ENCODE measurements at places on chromosomes 4 and X. TPM values are rescaled to one million over a fixed set of nuclear protein-coding genes. Genes with fewer than 3 reads are reported as not detected.

Gene IDUA
- 21.7 TPM for total RNA-seq

- no peak for DNase-seq
Measured at GRCh38 chr4:37956941-37957340, 3.3 kb upstream of the PTTG2 start.

DNA sequence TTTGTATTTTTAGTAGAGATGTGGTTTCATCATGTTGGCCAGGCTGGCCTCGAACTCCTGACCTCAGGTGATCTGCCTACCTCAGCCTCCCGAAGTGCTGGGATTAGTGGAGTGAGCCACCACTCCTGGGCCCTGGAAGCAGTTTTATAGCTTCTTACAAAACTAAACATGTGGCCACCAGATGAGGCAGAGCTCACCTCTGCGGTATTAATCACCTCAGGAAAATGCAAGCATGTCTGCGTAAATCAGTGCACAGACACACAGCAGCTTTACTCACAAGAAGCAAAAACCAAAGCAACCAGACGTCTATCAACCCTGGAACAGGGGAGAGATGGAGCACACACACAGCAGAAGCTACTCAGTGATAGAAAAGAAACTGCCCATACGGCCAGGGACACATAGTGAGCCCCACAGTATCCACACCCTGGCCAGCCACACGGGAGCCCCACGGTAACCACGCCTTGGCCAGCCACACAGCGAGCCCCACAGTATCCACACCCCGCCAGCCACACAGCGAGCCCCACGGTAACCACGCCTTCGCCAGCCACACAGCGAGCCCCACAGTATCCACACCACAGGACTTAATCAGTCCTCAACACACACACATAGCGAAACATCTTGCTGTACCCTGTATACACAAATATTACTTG is 30.2 kb downstream of the PPP2R3B start:
- no peak for DNase-seq

GRCh38 chr4:24802648-24803047 is 7.3 kb downstream of the SOD3 start:
- DNase-seq: peak; percentile 23

DNA sequence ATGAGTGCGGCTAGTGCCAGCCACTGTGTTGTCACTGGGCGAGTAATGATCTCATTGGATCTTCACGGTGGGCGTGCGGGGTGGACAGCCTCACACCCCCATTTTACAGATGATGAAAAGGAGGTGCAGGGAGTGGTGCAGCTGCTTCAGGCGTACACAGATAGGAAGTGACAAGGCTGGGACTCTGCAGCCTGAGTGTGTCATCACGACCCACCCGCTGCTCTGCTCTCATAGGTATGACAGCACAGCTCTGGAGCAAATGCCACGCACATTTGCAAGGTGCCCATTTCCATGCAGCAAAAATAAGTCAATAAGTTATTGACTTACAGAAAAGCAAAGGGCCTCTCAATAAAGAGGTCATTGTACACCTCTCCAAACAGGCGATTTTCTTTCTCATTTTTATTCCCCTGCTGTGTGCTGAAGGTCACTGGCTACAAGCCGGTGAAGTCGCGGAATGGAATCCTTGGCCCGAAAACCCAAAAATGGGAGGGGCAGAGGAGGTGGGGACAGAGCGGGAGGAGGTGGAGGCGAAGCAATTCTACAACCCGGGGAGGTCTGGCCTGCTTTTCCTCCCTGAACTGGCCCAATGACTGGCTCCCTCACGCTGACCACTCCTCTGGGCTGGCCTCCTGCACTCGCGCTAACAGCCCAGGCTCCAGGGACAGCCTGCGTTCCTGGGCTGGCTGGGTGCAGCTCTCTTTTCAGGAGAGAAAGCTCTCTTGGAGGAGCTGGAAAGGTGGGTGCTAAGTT is at the start of gene SOD3:
SOD3 (plus strand) TSS at position 658 of the 750 bp plus-strand sequence. CDS start 3,949 bp downstream, outside the sequence.
- DNase-seq: peak; percentile 95

Gene HDAC6
- total RNA-seq: 17.3 TPM

- peak; percentile 80 for DNase-seq
Measured at GRCh38 chr4:174154215-174154854, 129.1 kb downstream of the FBXO8 start.

Gene TLL1
- 1.5 TPM for total RNA-seq

GRCh38 chr4:110487873-110488272 is 11.9 kb downstream of the ENPEP start:
- peak; percentile 27 for DNase-seq

DNA sequence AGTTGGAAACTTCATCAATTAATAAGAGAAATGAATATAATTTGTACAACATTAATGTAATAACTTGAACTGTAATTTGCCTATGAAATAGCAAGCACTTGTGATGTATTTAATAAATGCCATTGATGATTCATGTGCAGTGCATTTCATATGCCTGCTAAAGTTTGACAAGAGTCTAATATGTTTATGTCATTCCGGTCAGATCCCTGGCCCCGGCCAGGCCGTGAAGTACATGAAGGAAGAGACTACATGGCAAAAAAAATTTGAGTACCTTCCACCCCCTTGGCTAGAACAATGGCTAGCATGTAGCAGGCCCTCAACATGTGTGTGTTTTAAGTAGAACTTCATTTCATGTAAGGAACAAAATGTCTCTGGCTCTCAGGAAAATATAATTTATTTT is 161.3 kb downstream of the ATP10D start:
- DNase-seq: no peak

DNA sequence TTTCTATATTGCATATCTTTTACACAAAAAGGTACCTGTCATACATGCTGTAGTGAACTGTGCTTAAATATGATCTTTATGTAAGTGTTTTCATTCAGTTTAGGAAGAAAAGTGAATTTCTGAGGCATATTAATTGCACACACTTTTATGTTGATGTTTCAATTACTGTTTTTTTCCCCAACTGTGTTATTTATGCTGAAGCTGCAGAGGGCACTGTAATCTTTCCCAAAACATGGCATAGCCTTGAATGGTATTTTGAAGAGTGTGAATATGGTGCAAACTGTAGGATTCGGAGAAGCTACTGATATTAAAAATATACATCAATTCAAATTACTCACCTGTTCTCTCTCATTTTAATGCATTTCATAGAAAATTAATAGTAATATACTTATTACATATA is 6.0 kb upstream of the CENPE start:
- DNase-seq: peak; percentile 43

GRCh38 chr4:19375136-19375804 is 876.4 kb upstream of the SLIT2 start:
- DNase-seq: no peak

Measured in fibroblast of the aortic adventitia (primary cell).